ENCODE measurements at places on chromosomes 11 and 22.

DNA sequence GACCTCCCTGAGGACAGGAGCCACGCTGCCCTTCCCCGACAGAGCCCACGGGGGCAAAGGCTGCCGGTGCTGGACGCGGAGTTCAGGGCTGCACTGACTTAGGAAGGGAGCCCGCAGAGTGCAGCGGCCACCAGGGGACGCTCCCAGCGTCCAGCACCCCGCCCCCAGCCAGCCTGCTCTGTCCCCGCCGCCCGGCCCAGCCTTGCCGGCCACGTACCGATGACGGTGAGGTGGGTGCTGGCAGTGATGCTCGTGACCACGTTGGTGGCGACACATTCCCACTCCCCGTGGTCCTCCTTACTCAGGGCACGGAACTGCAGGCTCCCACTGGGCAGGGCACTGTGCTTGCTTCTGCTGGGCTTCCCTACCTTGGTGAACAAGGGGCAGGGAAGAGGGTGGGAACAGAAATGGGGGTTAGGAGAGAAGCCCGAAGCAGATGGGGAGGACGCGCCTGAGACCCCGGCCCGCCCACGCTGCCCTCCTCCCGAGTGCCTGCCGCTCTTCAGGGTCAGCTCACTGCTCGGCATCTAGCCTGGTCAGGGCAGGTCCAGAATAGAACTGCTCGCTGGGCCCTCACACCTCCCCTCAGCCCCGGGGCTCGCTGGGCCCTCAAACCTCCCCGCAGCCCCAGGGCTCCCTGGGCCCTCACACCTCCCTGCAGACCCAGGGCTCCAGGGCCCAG lies 25.9 kb downstream of the IGSF9B start:
- DNase-seq, result no peak

DNA sequence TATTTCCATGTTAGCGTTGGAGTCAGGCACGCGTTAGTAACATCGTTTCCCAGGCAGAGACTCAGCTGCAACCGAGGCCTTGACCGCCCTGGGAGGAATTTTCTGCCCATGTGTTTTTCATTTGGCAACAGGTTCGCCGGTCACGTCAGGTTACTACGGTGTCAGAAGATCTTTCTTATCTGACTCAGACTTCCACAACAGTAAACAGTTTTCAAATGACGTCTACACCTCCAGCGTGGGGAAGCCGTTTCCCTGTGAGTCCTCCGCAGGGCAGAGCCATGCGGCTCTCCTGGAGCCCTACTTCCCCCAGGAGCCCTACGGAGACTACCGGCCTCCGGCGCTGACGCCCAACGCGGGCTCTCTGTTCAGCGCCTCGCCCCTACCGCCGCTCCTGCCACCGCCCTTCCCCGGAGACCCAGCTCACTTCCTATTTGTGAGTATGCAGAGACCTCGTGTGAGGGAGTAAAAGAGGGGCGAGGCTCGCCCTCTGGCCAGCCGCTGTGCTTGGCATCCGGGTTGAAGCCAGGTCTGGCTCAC lies 14.3 kb upstream of the POU2AF3 start:
- no peak for DNase-seq

DNA sequence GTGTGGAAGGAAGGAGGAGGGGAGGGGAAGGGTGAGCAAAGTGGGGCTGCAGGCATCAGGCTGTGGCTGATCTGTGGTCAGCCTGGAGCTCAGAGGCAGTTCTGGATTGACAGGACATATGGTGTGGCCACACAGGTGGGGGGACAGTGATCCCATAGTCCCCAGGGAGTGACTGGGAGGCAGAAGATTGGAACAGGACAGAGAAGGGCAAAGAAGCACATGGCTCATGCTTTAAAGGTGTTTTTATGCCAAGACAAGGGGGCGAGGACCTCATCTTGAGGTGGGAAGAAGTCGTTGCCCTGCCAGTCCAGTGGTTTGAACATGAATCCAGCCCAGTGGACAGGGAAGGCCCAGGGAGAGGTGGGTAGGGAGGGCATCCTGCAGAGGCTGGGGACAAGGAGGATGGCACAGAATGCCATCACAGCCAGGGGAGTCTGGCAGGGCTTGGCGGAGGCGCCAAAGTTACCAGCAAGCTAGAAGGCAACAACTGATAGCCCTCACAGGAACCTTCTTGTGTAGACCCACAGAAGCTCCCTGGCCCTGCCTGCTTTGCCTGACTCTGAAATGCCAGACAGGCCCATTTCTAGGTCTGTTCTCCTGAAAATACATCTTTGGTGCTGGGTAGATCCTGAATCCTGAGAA lies 3.1 kb downstream of the BET1L start:
- no peak for DNase-seq

DNA sequence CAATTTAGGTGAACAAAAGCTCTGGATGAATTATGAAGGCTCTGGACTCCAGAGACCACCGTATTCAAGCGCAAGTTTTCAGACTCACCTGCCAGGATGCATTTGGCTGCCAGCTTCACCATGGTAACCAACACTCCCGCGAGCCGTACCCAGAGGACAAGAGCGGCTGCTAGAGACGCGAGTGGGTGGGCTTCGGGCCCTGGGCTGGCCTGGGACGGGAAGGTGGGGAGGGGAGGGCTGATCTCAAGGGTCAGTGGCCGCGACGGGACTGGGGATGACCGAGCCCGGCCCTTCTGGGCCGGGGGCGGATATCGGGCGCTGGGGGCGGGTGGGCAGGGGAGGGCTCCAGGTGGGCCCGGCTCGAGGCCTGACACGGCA lies 344 bp downstream of the IFT27 start:
- peak; percentile 47 for DNase-seq

Measured in stimulated activated naive CD8-positive, alpha-beta T cell treated with anti-CD3 and anti-CD28 coated beads, Interleukin-15, amount 100 ng/mL, for 72 hours (primary cell).